Activated CD4-positive, alpha-beta T cell treated with anti-CD3 and anti-CD28 coated beads, Interleukin-2, amount 10 ng/mL, durations not matched to agents 24 days and 14 days (primary cell): ENCODE measurements at places on chromosomes 12 and 14. TPM values are rescaled to one million over a fixed set of nuclear protein-coding genes. Genes with fewer than 3 reads are reported as not detected.

GRCh38 chr12:7444076-7444475 is at the start of gene CD163L1:
Gene CD163L1, minus strand, starts transcription at chr12:7444153. Its CDS starts 26 bp downstream, at chr12:7444127.
- DNase-seq, result no peak

GRCh38 chr12:32125455-32126084 is 18.9 kb downstream of the BICD1 start:
- no peak for DNase-seq

Gene AQP6
- not detected in 2 replicates for total RNA-seq

- DNase-seq, result no peak
Observed at GRCh38 chr14:60905923-60906322, 75.0 kb downstream of the TRMT5 start.

Gene PPFIA2
- not detected in 2 replicates for total RNA-seq

Gene CLEC2A
- total RNA-seq, result not detected in 2 replicates

DNA sequence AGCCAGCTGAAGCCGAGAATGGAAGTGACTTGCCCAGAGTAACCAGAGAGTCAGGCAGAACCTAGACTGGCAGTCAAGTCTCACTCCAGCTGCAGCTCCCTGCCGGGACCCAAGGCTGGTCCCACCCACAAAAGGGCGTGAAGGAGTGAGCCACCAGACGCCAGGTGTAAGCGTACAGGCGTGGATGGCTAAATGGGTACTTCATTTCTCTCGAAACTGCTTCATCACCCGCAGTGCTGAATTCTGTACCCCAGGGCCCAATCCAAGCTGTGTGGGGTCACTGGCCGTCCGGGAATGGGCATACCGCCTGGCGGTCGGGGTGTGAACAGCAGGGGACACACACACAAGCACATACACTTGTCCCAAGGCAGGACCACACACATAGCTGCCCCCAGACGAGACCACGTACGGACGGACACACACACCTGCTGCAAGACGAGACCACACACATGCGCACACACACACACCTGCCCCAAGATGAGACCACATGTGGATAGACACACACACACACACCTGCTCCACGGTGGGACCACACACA is 34.8 kb downstream of the DEGS2 start:
- no peak for DNase-seq

DNA sequence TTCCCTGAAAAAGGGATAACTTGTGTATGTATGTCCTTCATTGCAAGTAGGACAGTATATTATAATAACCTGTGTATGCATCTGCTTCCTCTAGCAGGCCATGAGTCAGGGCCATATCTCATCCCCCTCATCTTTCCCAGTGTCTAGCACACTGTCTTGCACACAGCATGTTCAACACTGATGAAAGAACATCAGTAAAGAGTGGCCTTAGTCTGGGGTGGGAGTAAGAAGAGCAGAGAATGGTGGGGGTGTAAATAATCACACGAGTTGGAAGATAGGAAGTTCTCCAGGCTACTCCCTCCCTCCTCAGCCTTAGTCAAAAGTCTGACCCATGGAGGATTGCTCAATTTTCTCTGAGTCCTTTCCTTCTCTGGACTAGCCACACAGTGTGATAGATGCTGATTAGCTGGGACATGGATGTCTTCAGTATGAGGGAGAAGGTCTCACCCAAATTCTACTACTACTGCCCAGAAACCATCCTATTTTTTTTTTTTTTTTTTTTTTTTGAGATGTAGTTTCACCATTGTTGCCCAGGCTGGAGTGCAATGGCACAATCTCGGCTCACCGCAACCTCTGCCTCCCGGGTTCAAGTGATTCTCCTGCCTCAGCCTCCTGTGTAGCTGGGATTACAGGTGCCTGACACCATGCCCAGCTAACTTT is 14.6 kb upstream of the SP1 start:
- DNase-seq, result no peak

DNA sequence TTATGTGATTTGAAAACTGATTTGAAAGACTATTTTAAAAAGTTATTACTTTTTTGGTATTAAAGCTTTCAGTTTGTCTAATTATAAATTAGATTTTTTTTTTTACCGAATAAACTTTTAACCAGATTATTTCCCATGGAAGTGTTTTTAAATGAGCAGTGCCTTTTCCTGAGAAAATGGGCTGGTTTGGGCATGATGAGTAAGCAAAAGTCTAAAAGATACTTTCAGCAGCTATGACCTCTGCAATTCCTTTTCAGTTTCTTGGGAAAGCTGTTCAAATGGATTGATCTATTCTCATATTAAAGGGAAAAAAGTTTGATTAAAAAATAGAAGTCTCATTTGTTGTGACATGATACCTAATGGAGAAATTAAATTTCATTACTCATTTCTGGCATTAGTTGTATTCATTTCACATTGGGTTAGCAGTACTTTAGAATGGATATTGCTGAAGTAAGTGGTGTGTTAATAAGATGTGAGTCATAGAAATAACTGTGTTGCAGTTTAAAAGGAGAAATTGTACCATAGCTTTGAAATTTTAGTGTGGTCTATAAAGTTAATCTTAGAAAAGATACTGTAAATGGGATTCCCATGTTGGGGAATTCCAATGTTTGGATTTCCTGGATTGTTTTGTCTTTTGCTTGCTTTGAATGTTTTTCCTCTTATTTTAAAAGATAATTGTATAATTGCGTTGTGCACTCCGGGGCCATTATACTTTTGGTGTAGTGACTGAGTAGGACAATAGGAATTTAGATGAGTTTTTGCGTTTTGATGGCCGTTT is 21.0 kb downstream of the KTN1 start:
- no peak for DNase-seq

- DNase-seq, result no peak
Observed at GRCh38 chr12:94704452-94705306, 54.3 kb upstream of the TMCC3 start.

Gene RNASE12
- total RNA-seq, result not detected in 2 replicates

GRCh38 chr12:122064025-122064777 is 14.4 kb upstream of the MLXIP start:
- DNase-seq, result peak; percentile 74

DNA sequence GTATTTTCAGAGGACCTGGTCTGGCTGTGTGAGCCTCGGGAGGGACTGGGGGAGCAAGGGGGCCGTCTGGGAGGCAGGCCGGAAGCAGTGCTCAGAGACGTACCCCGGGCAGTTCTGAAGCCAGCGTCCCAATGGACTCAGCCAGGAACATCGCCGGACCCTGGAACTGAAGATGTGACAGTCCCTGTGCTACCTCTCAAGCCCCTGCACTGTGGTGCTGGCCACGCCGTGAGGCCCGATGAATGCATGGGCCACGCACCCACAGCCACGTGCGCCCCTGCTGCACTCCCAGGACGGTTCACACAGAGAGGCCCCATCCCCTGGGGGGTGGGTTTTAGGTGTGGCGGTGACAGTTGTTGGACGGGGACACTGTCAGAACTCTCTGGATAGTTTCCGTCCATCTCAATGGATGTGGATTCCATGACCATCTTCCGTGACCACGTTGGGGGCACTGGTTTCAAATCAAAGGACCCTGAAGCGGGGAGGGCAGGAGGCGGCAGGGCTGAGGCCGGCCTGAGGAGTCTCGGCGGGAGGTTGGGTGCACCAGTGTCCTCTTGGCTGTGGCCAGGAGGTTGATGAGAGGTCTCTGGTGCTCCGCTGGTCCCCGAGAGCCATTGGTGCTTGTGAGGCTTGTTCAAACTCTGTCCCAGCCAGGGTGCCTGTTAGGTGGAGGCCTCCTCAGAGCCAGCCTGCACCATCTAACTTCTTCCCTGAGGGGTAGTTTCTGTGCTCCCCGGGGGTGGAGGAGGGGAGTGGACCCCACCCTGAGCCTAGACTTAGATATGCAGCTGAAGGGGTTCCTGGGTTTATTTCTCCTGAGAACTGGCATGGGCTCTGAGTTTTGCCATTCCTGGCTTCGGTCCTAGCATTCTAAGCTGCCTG is 36.3 kb upstream of the TSPAN9 start:
- no peak for DNase-seq

GRCh38 chr14:104321088-104321801 is 182.9 kb downstream of the KIF26A start:
- DNase-seq, result no peak

DNA sequence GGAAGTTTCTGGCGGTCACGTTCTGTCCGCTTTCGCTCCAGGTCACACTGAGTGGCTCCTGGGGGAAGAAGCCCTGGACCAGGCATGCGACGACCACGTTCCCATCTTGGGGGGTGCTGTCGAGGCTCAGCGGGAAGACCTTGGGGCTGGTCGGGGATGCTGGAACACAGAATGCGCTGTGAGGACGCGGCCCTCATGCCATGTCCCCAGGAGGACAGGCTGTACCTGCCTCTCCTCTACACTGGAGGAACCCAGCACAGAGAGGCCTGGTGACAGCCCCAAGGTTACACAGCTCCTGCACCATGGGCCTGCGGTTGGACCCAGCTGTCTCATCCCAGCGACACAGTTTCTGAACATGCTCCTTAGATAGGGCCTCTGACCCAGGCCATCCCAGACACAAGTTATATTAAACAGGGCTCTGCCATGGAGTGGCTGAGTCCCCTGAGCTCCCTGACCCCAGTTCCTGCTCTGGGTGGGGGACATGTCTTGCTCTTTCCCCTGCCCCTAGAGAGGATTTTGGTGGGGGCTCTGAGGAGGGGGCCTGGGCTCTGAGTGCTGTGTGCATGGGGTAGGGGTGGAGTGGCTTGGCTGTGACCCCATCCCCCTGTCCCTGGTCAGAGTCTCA is 62.0 kb downstream of the TMEM121 start:
- no peak for DNase-seq

DNA sequence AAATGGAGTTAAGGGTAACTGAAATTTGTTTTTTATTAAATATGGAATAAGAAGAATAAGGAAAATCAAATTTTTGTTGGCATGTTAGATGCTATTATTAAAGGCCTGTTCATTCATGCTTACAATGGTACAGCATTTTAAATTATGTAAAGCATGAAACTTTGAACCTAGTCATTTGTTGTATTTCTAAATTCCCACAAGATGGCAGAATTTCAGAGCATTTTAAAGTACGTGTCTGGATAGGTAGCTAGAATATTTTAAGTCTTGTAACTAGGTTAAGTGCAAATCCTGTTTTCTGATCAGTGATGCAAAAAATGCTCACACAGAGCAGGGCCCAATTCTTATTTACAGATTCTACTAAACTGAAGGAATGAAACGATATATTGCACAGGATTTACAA is 585.6 kb upstream of the MIS18BP1 start:
- DNase-seq, result no peak

DNA sequence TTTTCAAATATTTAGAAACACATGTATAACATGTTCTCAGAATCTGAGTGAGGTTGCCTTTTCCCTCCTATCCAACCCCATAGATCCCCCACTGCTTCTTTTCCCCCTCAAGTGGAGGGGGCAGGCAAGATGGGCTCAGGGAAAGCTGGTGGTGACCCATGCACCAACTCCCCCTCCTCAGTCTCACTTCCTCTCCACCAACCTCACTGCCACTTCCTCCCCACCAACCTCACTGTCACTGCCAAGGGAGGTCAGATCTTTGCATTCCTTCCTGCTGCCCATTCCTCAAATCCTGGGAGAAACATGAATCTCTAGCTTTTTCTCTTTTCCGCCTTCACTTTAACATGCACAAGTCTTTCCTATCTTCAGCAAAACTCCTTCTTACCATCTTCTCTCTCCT is 48.7 kb downstream of the SPTB start:
- no peak for DNase-seq

- DNase-seq, result no peak
Observed at GRCh38 chr12:12353807-12354206, 3.1 kb upstream of the BORCS5 start.

DNA sequence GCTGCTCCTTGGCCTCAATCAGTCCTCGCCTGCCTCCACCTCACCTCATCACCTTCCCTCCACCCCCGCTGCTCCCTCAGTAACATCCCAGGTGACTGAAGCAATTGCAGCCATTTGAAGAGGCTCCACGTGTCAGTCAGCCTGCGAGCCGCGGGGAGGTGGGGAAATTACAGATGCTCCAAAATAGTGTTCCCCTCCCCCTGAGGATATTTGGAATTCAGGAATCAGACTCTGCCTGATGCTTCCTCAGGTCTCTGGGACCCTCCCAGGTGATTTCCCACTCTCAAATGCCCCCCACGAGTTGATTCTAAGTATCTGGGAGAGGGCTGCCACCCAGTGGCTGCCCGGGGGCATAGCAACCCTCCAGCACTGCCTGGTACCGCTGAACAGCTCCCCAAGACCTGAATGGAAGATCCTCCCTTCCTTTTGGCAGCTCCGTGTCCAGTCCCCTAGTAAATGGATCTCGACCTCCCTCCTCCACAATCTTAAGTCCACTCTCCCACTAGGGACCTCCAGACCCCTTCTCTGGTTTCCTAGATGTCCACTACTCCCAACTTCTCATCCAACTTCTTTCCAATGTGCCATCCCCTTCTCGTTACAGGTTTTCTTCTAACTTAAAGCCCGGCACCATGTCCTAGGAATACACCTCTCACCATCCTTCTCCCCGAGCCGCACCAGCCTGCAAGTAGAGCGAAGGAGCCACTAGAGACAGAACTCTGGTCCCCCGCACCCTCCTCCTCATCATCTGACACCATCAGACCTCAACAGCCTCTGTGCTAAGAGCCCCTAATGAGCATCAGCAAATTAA is 1.4 kb upstream of the ASIC1 start:
- DNase-seq, result peak; percentile 89

DNA sequence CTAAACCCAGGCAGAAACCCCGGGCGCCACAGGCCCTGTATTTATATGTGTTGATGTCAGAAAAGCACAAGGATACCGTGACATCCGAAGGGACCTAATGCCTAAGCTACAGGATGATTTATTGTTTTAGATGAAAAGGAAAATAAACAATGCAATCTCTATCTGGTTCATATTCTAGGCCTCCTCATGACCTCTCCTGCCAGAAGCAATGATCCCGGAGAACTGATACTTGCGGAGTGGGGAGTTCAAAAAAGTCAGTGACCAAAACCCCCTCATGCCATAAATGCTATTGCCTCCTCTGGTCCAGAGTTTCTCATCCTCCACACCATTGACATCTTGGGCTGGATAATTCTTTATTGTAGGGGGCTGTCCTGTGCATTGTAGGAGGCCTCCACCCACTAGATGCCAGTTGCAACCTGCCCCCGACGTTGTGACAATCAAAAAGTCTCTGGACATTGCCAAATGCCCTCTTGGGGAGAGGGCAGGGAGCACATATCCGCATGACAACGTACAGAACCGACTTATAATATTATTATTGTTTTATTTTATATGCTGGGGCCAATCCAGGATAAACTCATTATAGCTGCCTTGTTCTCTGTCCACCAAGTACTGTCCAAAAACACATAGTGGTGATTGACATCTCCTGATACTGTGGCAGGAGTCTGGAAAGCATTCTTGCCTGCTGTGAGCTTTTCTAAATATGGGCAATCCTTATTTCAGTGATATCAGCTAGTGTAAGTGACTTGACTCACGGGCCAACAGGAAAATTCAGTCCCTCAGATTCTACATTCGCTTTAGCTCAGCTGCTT is 1.1 kb upstream of the CSRP2 start:
- DNase-seq, result no peak

Gene TCP11L2
- total RNA-seq, result 3.2 and 4.5 TPM in 2 replicates

Gene SMCO2
- total RNA-seq, result 1.1 and 1.4 TPM in 2 replicates

GRCh38 chr12:57934819-57935218 is 6.5 kb upstream of the ATP23 start:
- no peak for DNase-seq

Gene GALNT16
- total RNA-seq, result 0.05 TPM in 1 of 2 replicates, not detected in the other

DNA sequence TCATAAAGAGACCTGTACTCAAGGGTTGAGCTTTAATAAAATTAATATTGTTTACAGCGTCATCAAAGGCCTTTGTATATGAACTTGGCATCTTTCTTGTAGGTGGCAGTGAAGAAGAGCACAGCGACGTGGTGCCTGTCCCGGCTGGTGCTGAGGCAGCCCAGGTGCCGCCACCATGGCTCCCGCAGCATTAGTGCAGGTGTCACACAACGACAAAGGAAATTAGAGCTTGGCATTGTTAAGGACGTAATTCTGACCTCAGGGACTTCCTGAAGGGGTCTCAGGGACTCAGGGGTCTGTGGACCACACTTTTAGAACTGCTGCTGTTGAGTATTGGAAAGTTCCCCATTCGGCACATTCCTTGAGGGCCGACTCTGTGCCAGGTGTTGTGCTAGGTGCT is 24.1 kb downstream of the EML1 start:
- DNase-seq, result no peak
